HFFc6 (cell line): ENCODE measurements at places on chromosomes 7 and 10.
A peak's percentile ranks its signal among the peaks of the same experiment; 100 is the strongest.

DNA sequence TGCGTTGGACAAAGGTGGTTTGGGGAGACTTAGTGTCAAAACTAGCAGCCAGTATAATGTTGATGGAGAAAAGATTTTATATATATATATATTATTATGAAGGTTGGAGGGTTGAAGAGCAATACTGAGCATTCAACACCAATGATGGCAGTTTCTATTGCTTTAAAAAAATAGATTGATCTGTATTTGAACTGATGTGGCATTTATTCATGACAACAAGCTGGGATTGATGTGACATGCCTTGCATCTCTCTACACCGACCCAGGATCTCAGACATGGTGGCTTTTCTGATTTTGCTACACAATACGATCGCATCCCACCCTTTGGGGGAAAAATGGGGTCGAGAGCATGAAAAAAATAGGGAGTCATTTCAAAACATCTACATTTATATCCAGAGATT lies 175.4 kb downstream of the POU6F2 start:
- no peak for DNase-seq

- no peak for DNase-seq
Measured at GRCh38 chr7:91397096-91397495, 132.9 kb downstream of the FZD1 start.

DNA sequence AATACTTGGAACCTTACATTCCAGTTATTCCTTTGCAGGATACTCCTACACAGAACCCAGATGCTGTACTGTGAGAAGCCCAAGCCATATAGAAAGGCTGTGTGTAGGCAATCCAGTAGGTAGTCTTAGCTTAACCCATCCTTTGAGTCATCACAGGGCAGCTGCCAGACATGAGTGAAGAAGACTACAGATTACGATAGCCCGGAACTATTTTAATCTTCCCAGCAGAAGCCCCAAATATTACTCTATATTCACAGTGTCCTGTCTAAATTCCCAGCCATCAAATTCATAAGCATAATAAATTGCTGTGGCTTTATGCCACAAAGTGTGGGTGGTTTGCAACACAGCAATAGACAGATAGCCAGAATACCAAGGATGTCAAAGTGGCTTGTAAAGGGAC lies 474.1 kb upstream of the STEAP1 start:
- no peak for DNase-seq

DNA sequence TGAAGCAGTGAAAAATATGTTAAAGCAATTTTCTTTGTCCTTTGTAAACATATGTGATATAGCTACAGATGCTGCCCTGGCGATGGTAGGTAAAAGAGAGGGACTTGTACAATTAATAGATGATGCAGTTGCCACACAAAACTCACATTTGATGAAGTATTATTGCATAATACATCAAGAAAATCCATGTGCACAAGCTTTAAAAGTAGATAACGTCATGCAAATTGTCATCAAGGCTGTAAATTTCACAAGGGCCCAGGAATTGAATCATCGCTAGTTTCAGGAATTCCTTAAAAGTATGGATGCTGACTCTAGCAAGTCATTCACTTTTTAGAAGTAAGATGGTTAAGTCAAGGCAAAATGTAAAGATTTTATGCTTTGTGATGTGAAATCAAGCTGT lies 10.0 kb downstream of the CYP3A5 start:
- DNase-seq, result no peak

DNA sequence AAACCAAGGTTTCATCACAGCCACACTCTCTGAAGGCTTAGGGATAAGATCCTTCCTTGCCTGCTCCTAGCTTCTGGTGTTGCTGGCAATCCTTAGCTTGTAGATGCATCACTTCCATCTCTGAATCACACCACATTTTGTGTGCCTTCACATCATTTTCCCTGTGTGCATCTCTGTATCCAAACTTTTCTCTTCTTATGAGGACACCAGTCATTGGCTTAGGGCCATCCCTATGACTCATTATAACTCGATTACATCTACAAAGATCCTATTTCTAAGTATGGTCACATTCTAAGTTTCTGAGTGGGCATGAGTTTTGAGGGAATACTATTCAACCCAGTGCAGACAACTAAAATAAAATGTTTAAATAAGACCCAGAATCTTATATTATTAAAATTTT lies 121.7 kb downstream of the C7orf25 start:
- DNase-seq, result no peak

DNA sequence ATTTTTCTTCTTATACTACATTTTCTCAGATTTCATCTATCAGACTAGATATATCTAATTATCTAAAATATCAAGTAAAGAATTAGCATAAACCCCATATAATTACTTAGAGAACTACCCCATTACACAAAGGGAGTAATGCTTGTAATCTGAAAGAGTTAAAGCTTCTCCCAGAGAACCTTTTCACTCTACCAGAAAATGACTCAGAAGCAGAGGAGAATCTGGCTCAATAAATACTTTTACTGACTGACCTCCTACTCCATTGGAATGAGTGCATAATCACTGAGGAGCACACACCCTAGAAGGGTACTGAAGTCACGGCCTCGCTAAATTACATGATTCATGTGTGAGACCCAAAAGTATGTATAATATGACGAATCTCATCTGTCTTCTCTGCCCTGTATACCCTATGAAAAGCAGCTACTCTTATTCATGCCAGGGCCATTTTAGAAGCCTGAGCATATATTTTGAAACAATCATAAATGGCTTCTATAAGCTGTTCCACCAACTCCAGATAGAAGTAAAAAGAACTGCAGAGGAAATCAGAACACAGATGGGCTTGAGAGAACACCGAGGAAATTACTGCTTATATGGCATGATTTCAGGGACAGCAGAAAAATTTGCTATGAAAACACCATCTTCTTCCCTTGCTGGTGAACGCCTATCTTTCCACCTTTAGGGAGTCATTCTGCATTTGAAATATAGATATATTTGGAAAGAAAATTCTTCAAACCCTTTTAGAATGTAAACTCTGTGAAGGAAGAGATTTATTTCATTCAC lies 32.7 kb downstream of the DNMBP start:
- DNase-seq, result peak; percentile 97

DNA sequence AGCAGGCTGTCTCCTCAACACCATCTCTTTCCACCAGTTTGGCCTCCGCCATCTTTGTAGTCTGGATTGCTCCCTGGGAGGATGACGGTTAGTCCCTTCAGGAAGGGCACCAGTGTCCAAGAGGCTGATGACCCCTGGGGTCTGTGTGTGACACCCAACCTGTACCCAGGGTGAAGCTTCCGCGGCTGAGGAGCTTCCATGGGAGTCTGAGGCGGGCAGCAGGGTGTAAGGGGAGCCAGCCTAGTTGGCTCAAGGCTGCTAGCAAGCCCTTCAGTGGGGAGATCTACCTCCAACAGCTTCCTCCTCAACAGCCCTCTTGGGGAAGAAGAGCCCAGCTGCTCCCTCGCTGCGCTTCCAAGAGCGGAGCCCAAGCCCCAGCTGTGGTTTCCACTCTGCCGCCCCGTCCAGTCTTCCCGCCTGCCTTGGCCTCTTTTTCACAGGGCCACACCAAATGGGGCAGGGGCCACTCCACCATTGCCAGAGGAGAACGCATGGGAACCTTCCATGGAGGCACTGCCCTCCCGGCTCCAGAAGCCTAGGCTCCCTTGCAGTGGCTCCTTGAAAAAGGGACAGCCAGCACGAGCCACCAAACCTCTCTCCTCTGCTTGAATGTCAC lies 57.4 kb downstream of the TMEM209 start:
- DNase-seq, result no peak

- no peak for DNase-seq
Measured at GRCh38 chr7:25596443-25596842, 368.2 kb upstream of the NPVF start.

- no peak for DNase-seq
Measured at GRCh38 chr10:104690959-104691358, 49.9 kb downstream of the SORCS3 start.

DNA sequence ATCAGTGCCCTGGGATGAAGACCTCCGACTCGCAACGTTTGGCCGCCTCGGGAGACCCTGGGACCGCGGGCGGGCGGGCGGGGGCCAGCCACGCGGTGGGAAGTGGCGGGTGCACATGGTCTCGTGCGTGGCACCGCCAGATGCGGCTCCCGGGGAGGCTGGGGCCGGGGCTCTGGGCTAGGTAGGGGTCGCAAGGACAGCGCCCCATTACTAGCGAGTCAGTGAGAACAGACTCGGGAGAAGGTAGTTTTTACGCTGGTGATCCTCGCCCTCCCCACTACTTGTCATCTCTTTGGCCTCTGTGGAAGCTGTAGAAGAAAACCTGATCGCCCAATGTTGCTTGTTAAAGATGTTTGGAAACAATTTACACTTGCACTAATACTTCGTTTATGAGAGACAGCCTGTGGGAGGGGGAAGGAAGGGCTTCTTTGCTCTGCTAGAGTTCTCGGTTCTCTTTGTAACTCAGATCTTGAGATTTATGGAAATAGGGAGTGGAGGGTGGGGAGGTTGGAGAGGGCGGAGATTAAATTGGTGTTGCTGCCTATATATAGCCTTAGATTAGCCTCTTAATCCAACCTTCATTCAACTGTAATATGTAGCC lies 591 bp downstream of the BZW2 start:
- DNase-seq, result no peak

DNA sequence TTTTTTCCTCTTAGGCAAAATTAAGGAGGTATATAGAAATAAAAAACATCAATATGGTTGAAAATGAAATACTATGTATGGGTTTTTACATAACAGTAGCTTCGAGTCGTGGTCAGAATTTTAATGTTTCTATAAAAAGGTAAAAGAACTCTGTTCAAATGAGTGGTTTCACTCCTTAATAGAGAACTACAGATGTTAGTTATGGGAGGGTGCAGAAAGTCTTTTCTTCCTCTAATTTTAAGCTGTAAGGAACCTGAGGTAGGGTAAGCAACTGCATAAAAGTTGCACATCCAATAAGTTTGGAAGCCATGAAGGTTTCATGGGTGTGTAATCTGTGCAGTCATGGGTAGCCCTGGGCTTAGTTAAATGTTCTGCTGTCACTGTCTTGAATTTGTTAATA lies 141.3 kb downstream of the SUGCT start:
- DNase-seq, result no peak

DNA sequence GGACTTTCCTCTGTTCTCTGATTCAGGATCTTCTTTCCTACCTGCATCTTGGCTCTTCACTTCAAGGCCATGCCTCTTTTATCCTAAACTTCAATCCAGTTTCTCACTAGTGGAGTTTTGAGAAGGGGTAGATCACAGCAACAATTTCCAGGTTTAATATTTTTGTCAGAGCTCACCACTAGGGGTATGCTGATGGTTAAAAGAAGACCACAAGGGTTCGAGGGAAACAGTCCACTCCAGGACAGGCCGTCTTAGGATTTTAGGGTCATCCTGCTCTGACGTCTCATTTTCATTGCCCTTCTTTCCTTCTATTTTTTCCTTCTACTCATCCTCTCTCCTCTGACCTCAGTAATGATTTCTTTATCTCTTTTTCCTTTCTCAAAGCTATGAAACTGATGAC lies 11.3 kb downstream of the STAG3 start:
- no peak for DNase-seq

DNA sequence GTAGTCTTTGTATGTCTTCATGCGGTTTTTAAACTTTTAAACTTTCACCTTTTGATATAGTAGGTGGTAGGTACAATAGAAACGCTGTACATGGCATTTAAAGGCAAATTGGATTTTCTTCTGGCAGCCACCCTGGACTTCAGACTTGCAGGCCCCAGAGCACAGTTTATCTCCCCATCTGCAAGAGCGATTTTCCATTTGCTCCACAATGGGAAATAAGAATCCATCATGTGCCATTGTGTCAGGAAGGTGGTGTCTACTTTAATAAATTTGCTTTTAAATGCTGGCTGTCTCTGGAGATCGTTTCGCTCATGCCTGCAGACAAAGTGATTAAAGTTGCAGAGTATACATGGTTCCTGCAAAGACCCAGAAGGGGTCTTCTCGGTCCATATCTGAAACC lies 38.9 kb downstream of the UNC5B start:
- DNase-seq, result no peak

- peak; percentile 15 for DNase-seq
Measured at GRCh38 chr7:36116347-36117202, 36.5 kb upstream of the EEPD1 start.

DNA sequence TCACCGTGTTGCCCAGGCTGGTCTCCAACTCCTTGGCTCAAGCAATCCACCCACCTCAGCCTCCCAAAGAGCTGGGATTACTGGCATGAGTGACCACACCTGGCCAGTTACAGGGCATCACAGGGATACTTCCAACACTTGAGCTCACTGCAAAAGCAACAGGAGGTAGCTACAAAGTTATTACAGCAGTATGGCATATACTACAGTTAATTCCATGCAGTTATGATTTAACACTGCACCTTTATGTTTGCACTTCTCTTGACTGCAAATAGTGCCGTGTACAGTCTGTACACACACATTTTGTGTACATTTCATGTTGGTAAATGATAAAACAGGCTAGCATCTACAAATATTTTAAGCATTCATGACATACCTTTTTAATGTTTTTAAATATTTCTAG lies 21.3 kb downstream of the SRPK2 start:
- DNase-seq, result no peak

DNA sequence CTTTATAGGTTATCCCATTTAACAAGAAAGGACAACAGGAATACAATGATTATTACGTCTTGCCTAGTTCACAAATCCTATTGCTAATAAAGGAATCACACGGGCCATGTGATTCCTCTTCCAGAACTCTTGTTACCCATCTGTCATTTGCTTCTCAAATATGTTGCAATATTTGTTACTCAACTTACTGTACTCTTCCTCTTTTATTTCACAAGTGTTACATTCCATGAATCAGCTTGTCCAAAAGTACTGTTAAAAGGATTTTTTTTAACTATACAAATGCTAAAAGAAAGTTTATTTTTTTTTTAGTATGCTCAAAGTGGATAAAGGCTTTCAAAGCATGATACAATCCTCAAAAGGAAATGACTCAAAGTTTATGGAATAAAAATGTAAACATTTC lies 3.9 kb upstream of the CD36 start:
- peak; percentile 83 for DNase-seq

- peak; percentile 83 for DNase-seq
Measured at GRCh38 chr7:143279186-143280098, 5.3 kb upstream of the TMEM139 start.

DNA sequence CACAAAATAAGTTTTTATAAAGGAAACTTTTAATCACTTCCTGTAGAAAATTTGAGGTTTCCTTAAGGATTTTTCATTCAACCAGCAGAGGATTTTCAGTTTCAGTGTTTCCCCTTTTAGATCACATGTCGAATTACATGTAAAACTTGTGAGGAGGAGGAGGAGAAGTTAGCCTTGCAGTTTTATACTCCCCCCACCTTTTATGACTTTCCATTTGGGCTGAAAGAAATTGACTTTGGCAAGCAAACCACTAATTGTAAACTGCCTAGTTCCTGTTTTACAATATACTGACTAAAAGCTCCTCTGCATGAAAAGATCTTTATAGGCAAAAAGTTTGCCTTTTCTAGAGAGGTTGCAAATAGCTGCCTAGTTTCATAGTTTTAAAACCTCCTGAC lies 3.0 kb downstream of the BAMBI start:
- no peak for DNase-seq

- DNase-seq, result peak; percentile 100
Measured at GRCh38 chr10:68153473-68154210, 44.4 kb downstream of the MYPN start.

DNA sequence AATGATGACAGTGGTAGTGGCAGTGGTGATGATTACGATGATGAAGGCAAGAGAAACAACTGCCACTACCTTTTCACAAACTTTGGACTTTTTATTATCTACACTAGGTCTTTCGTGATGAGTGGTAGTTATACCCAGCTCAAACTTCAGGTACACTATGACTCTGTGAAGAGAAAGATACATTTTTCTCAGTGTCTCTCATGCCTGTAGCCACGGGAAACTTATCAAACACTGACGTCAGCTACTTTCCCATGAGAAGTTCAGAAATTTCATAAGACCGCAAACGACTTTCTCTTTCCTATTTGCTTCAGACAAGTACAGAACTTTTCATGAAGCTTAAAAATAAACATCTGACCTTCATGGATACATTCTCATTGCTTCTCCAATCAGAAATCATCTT lies 57.0 kb downstream of the CALD1 start:
- DNase-seq, result no peak
